CD8-positive, alpha-beta memory T cell (primary cell): ENCODE measurements at places on chromosomes 1 and 21. TPM values are rescaled to one million over a fixed set of nuclear protein-coding genes. Genes with fewer than 3 reads are reported as not detected.

The TDRD10 gene
- polyA plus RNA-seq, result not detected

The DIO1 gene
- polyA plus RNA-seq, result not detected

The ALX3 gene
- polyA plus RNA-seq, result not detected

The OVAAL gene
- polyA plus RNA-seq, result not detected

The THEM4 gene
- 77.0 TPM for polyA plus RNA-seq

The TOE1 gene
- polyA plus RNA-seq, result 12.5 TPM

The NAV1 gene
- 1.8 TPM for polyA plus RNA-seq

The GPR25 gene
- polyA plus RNA-seq, result 34.0 TPM

The NLRP3 gene
- 3.0 TPM for polyA plus RNA-seq

The TRIM17 gene
- 0.60 TPM for polyA plus RNA-seq

The NIPAL3 gene
- polyA plus RNA-seq, result 55.5 TPM

The HSD3B1 gene
- not detected for polyA plus RNA-seq

The NHLH1 gene
- not detected for polyA plus RNA-seq

The XCL1 gene
- 30.3 TPM for polyA plus RNA-seq

The ADCY10 gene
- not detected for polyA plus RNA-seq

The UHMK1 gene
- 54.3 TPM for polyA plus RNA-seq

The TTLL7 gene
- 0.13 TPM for polyA plus RNA-seq

The HES4 gene
- not detected for polyA plus RNA-seq

The LCK gene
- 937 TPM for polyA plus RNA-seq

The COX20 gene
- 47.0 TPM for polyA plus RNA-seq

The GMEB1 gene
- polyA plus RNA-seq, result 24.3 TPM

The LMX1A gene
- not detected for polyA plus RNA-seq

The PLCH2 gene
- polyA plus RNA-seq, result 2.8 TPM

The TCP10L gene
- polyA plus RNA-seq, result 0.43 TPM

The DNAJC28 gene
- 1.7 TPM for polyA plus RNA-seq

The LYPD8 gene
- not detected for polyA plus RNA-seq

The C1orf226 gene
- not detected for polyA plus RNA-seq

The ANKRD35 gene
- 1.3 TPM for polyA plus RNA-seq

The KCNN3 gene
- polyA plus RNA-seq, result not detected

The OR2L8 gene
- not detected for polyA plus RNA-seq
